Activated CD4-positive, alpha-beta T cell treated with anti-CD3 and anti-CD28 coated beads for 48 hours (primary cell): ENCODE measurements at places on chromosomes 3 and 15.

GRCh38 chr15:85047271-85047948 lies 65.8 kb downstream of the PDE8A start:
- no peak for DNase-seq

DNA sequence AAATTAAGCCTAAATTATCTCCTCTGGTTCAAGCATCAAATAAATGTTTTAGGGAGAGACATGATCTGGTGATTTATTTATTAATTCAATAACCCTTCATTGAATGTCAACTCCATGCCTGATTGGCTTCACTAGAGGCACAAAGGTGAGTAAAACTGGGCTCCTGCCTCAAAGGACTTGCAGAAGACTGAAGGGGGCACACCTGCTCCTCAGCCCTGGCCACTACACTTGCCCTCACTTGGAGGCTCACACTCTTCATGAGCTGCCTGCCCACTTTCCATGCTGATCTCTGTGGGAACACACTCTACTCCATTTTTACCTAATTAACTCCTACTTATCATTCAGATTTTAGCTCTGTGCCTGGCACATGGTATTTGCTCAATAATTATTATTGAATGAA lies 84.4 kb upstream of the KCNMB2 start:
- DNase-seq = no peak

GRCh38 chr15:89448825-89449224 lies 47.6 kb downstream of the RHCG start:
- DNase-seq = no peak

- DNase-seq = no peak
Measured at GRCh38 chr15:88613074-88613944, 7.8 kb upstream of the AEN start.

- no peak for DNase-seq
Measured at GRCh38 chr15:29792426-29793159, 29.7 kb downstream of the TJP1 start.

DNA sequence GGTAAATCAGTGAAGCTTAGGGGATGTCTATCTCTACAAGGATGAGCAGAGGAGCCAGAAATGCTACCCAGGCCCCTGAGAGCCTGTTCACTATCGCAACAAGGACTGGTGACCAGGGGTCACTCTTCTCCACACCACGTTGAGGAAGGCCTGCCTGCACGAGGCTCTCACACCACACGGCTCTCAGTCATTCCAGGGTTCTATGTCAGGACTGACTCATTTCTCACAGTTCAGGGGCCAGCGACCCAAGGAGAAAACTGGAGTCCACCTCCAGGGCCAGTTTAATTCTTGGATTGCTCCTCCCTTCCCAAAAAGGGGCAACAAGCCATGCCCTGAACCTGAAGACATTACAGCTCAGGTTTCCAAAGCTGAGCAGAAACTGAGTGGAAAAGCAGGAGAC lies 33.9 kb downstream of the ANP32A start:
- DNase-seq = no peak
